ENCODE measurements at places on chromosomes 4 and X.

DNA sequence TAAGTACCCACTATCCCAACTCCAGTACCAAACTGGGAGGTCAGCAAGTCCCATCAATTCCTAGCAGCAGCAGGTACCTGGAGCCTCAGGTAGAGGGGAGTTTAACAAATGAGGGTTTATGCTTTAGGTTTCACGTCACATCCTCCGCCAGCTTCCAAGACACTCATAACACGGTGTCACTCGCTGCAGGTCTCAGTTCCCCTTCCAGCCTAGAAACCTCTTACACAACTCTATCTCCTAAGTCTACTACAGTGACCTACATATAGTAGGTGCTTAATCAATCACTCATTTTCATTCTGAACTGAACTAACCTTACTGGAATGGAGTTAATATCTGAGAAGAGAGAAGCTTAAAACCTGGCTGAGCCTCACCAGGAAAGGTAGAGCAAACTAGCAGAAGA lies 96.0 kb downstream of the EFHC2 start:
- DNase-seq: no peak

- DNase-seq: no peak
Observed at GRCh38 chr4:124060261-124060918, 652.1 kb downstream of the ANKRD50 start.

DNA sequence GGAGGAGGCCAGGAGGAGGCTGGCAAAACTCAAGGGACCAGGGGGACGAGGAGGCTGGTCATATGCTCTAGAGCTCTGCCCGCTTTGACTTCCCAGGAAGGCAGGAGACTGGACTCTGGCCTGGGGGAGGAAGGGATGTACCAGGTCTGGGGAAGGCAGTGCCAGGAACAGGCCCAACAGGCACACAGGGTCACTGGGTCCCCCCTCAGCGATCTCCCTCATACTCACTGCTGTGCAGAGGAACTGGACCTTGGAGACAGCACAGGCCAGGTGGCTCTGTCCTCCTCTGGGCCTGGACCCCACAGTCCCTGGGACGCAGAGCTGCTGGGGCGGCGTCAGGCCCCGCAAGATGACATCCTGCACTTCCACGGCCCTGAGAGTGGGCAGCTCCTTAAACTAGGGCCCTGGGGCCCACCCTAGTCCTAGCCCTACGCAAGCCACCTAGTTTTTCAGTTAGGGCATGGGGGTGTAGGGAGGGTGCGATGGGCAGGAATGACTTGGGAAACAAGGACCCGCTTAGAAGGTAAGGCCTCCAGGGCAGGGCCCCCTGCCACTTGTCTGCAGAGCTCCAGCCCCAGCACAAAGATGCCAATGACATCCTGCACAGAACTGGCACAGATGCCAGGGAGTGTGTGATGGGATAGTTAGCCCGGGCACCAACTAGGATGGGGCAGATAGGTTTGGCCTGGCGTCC lies 59.5 kb downstream of the HTRA3 start:
- no peak for DNase-seq

- DNase-seq: no peak
Observed at GRCh38 chr4:188295899-188296298, 156.7 kb downstream of the TRIML1 start.

DNA sequence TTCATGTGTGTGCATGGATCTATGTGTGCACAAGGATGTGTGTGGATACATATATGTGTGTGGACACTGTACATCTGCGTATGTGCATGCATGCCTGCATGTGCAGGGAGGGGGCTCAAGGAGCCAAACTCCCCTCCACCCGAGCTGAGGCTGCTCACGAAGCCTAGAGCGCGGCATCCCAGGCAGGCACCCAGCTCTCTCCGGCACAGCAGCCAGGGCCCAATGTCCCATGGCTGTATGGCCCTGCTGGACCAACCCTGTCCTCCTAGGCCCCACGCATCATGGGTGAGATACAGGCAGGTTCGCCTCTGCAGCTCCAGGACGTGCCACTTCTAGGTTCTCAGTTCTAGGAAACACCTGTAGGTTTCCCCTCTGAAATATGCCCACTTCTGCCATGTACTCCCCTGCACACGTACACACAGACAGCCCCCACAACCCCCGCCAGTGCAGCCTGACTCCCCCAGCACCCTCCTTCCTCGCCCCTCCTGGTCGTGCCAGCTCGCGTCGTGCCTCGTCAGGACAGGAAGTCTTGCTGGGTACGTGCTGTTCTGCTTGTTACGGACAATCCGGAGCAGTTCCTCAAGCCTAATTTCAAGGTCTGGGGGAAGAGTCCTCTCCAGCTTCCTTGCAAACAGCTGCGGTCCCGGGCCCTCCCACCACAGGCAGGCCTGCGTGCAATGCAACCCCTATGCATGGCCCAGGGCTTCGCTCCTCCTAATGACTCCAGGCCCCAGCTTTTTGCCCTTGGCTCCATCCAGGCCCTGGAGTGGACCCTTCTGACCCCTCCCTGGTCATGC lies 3.2 kb upstream of the ADRA2C start:
- no peak for DNase-seq

DNA sequence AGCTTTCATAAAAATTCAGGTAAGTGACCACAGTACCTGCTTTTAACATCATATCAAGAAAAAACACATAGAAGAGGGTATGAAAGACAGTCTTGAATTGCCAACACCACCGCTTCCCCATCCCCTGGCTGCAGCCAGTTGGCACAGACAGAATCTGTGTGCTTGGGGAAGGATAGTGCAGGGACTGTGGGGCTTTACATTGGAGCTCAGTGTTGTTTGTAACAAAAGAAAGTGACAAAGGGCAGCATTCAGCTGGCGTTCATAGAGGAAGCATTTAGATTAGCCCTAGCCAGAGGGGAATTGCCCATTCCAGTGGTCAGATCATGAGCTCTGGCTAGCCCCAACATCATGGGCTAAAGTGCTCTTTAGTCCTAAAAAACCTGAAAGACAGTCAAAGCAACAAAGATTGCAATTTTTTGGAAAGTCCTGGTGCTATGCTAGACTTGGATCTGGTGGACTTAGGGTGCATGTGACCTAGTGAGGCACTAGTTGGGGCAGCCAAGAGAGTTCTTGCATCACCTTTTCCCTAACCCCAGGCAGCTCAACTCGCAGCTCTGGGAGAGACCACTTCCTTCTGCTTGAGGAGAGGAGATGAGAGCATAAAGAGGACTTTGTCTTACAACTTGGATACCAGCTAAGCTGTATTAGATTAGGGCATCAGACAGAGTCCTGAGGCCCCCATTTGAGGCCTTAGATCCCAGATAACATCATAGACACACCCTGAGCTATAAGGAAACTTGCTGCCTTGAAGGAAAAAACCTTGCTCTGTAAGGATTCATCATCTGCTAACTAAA lies 1602.4 kb upstream of the ADGRL3 start:
- DNase-seq: no peak

GRCh38 chrX:64977830-64978229 lies 1.6 kb upstream of the ZC4H2 start:
- no peak for DNase-seq

GRCh38 chrX:7746856-7747255 lies 96.1 kb upstream of the VCX start:
- no peak for DNase-seq

- DNase-seq: no peak
Observed at GRCh38 chrX:71992711-71993110, 82.1 kb downstream of the NHSL2 start.

DNA sequence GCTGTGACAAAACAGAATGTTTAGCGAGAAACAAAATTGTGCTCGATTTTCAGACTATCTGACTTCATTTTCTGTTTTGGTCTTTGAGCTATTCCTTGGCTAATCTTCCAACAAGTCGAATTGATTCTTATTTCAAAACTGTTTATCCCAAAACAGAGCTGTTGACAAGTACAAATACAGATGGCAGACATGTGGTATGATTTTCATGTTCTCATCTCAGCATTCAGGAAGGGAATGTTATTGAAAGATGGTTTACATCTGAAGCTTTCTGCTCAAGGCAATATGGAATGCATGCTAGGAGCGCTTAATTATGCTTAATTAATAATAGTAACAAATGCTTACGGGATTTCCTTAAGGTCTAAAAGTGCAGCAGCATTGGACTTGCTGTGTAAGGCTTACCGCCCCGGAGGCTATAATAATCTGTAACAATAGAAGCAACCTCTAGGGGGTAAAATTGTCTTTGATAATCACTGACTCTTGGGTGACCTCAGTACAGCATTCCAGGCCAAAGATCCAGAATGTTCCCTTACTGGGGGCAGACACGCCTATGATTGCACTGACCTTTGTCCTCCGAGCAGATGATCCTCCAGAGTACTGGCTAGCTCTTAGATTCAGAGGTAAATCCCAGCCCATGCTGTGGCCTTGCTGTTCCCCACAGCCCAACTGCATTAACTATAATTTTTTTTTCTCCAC lies 16.4 kb downstream of the LSM6 start:
- DNase-seq: no peak

DNA sequence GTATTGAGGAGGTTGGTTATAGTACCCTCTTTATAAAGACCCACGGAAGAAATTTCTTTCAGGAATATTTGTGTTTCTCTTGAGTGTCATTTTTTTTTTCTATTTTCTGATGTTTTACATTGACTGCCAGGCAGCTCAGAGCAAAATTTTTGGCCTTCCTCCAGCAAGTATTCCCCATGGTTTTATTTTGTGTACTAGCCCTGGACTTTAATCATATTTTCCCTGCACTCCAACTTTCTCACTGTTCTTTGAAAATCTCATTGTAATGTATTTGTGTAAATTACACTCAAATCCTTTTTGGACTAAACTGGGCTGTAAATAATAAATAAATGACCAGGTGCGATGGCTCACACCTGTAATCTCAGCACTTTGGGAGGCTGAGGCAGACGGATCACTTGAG lies 45.6 kb upstream of the USP46 start:
- DNase-seq: no peak

DNA sequence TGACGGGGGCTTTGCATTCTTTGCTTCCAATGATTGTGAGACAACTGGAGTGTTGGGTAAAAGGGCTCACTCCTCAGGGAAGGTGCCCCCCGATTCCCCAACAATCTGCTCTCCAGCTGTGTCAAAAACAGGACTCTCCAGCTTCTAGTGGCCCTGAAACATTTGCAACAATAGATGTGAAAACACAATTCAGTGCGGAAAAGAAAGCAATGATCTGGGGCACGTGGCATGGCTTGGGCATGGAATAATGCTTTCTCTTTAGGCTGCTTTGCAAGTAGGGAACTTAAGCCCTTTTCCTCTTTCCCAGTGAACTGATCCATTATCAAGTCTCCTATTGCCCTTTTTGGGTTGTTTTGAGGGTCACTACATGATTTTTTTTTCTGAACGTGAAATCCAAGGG lies 239.9 kb downstream of the C4orf33 start:
- no peak for DNase-seq

GRCh38 chr4:23333556-23333945 lies 556.3 kb downstream of the PPARGC1A start:
- no peak for DNase-seq

GRCh38 chr4:8410641-8411271 lies 29.8 kb downstream of the ACOX3 start:
- no peak for DNase-seq

DNA sequence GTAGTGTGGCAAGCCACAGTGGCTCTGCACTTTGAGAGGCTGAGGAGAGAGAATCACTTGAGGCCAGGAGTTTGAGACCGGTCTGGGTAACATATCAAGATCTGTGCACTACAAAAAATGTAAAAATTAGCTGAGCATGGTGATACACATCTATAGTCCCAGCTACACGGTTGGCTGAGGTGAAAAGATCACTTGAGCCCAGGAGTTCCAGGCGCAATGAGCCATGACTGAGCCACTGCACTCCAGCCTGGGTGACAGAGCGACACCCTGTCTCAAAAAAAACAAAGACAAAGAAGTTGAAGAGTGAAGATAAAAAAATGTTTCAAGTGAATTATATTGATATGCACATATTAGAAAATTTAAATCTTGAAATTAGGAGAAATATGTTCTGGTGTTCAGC lies 46.3 kb downstream of the SULT1B1 start:
- DNase-seq: no peak

All from AG09309 (cell line).